NAMALWA (cell line): ENCODE measurements at places on chromosomes 16 and 17.

DNA sequence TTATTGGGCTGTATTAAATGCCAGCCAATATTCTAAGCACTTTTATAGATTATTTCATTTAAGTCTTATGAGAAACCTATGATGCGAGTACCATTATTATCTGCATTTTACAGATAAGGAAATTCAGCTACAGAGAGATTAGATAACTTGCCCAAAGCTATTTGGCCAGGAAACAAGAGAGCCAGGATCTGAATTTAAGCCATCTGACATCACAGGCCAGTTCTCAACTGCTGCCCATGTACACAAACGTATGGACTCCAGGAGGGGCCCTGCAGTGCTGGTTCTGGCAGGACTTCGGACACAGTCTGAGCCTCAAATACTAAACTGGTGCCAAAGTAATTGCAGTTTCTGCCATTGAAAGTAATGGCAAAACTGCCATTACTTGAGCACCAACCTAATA, 40.2 kb downstream of the CPPED1 start:
- no peak for DNase-seq

DNA sequence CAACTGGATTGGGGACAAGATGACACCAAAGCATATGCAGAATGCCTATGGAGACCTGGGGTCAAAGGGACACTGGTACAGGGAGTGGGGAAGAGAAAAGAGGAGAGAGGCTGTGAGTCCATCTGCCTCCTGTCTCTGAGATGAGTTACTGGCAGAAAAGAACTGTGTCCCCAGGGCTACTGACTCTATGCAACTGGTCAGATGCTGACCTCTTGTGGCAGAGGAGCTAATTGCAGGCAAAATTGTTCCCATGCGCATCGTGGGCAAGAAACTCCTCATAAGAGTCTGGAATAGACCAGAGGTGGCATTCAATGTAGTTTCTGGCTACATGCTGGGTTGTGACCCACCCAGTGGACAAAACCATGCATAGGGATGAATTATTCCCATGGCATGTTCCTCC, 26.1 kb upstream of the MLKL start:
- DNase-seq: peak; percentile 85

DNA sequence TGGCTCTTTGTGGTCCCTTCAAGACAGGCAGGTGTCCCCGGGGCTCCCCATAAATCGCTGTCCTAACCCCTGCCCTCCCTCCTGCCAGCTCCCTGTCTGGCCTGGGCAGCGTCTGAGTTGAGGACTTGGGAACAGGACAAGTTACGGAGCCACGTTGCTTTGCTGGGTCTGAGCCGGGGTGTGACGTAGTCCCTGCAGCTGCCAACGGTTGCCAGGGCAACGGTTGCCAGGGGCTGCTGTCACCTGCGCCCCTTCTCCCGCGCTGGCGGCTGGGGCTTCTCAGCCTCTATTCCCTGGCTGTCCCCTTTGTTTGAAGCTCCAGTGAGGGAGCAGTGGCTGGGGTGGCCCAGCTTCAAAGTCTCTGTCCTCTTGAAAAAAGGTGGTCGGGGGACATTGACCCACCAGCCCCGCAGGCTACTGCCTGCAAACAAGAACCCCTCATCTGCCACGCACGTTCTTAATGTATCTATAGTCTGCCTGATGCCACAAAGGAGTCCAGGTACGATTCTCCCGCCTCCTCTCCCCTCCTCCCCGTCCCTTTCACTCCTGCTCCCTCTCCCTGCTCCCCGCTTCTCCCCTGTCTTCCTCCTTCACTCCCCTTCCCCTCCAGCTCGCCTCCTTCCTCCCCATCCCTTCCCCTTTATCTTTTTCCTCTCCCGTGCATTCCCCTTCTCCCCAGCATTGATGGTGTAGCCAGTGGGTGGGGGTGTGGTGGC, 10.9 kb downstream of the ADGRG1 start:
- DNase-seq: peak; percentile 79

GRCh38 chr17:71232801-71233559, 887.8 kb upstream of the SOX9 start:
- DNase-seq: no peak

DNA sequence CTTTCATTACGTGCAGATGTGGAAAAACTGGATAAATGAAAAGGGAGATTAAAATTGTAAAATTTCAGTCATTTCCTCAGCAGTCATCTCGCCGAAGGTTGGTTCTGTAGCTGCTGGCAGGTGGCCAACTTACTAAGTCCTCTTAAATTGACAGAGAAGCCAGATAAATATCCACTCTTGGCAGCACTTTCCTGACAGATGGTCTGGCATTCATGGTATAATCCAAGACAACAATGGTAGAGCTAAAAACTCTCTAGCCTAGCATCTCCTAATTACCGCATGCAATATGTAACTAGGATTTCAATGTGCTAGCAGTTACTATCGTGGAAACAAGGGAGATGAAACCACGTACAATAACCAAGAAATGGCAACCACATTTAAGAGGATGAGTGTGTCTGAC, 306.3 kb downstream of the CNTNAP4 start:
- no peak for DNase-seq
